Putamen (tissue), 1 donor: ENCODE measurements at places on chromosomes 6 and 20.
A peak's percentile ranks its signal among the peaks of the same experiment; 100 is the strongest.

DNA sequence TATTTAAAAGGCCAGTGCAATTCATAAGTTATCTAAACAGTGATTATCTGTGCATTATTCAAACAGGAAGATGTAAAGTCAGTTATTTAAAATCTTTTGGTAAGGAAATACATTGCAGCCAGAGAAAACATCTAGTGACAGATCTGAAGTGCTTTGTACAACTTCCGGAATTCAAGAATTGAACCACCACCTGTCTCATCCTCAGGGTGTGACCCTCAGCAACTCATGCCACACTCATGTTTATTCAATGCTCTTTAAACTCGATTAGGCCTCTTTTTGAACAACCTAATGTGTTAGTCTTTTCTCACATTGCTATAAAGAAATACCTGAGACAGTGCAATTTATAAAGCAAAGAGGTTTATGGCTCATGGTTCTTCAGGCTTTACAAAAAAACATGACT lies 62.6 kb upstream of the GGTLC1 start:
- no peak for DNase-seq

- no peak for DNase-seq
These were observed 20.2 kb upstream of the DLGAP4 start for GRCh38 chr20:36285746-36286447.

DNA sequence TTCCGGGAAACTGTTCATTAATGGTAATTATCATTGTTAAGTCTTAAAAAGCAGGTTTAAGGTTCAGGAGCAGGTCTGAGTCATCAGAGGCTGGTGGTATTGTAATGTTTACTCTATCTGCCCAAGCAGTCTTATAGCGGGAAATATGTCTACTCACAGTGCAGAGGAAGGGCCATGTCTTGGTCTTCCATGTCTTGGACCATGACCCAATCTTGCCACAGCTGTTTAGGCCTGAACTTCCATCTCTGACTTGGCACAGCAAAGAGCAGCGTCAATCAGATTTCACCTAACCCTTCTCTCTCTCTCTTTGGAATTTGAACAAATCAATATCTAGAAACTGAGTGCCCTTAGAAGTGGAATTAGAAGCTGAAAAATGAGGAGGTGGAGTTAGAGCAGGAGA lies 25.8 kb downstream of the SLC2A12 start:
- DNase-seq, result no peak

GRCh38 chr6:47042275-47042791 lies at the start of gene ADGRF1:
ADGRF1 (minus strand) TSS chr6:47042332; CDS start chr6:47029061, 13,271 bp downstream.
- no peak for DNase-seq

DNA sequence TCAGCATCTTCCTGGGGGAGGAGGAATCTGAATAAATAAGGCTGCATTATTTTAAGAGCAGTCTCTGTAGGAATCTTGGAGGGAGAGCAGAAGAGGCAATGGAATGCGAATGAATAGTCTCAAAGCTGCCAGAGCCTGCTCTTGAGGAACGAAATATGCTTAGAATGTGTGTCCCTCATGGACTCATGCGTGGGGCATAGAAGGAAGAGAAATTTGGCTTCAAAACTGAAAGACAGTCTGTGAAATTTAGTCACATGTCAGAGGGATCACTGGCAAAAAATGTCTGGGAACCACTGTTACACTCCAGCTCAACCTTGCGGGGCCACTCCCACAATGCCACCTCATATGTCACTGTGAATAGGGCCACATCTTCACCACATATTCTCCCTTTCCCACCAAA lies 95.5 kb downstream of the GJA10 start:
- DNase-seq, result no peak

DNA sequence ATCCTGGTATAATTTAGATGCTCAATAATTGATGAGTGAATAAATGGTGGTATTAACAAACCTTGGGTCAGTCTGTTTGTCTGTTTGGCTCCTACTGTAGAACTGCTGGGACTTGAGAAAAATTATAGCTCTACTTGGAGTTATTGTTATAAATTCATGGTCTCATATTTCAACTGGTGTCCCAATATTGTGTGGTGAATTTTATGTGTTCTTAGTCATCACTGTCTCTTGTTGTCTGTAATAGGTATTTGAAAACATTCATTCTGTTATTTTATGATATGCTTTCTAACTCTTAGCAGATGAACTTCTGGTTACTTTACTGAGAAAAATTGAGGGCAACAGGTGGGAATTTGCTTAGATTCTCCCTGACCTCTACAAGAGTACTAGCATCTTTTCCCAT lies 221.4 kb downstream of the CDKAL1 start:
- DNase-seq, result no peak

DNA sequence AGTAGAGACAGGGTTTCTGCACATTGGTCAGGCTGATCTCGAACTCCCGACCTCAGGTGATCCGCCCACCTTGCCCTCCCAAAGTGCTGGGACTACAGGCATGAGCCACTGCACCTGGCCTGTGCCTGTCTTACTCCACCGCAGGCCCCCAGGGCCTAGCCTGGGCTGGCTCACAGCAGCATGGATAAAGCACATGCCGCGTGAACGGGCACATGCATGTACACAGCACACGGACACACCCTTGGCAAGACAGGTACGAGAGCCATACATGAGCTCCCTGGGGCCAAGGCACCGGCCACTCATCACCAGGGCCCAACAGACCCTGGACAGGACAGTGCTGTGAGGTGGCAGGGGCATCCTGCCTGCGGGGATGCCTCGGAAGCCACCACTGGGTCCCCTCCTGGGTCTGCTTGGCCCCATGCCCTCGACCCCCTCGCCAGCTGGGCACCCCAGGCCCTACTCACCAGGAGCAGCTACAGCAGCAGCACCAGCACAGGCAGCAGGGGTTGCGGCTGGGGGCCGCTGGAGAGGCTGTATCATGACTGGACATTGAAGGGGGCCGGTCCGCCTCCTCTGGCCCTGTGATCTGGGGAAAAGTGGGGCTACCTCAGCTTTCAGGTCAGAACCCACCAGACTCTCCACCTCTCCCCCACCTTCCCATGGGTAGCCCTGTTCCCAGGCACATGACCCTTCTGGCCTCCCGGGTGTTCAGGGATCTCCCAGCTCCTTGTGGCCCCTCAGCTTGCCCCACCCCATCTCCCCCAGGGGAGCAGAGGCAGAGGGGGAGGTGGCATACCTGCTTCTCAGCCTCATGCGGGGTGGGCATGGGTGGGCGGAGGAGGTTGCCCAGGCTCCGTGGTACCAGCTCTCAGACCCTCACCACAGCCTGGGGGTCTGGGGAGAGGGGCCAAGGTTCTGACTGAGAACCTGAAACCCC lies 3.0 kb downstream of the RGS19 start:
- DNase-seq, result no peak

- no peak for DNase-seq
These were observed 20.5 kb downstream of the EPB41L1 start for GRCh38 chr20:36175016-36175415.

- DNase-seq, result no peak
These were observed 7.8 kb upstream of the CDH4 start for GRCh38 chr20:61244213-61244612.

GRCh38 chr20:36988494-36988966 lies 37.0 kb upstream of the SAMHD1 start:
- DNase-seq, result no peak

DNA sequence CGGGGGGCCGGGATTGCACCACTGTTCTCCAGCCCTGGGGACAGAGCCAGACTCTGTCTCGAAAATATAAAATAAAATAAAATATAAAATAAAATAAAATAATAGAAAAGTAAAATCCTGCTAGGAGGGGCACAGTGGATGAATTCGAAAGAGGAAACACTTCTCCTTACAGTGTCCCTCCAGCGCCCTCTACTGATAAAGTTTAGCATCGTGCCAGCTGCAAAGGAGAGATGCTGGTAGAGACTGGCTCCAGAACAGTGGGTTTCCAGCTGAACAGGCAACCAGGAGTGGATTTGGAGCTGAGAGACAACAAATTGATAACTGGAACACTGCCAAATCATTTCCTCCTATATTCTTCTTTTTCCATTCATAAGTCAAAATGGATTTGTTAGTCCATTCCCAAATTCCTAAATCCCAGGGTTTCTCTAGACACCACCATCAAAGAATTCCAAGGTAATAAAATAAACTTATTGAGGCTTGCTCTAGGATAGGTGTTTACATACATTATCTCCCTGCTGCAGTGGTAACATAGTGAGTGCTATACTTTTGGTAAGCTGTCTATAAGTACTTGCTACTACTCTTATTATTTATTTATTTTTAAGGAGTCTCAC lies 31.7 kb upstream of the TBPL1 start:
- peak; percentile 76 for DNase-seq

GRCh38 chr6:12576389-12576788 lies 140.2 kb upstream of the PHACTR1 start:
- DNase-seq, result no peak

- no peak for DNase-seq
These were observed 317.0 kb downstream of the CDC5L start for GRCh38 chr6:44704240-44705150.

DNA sequence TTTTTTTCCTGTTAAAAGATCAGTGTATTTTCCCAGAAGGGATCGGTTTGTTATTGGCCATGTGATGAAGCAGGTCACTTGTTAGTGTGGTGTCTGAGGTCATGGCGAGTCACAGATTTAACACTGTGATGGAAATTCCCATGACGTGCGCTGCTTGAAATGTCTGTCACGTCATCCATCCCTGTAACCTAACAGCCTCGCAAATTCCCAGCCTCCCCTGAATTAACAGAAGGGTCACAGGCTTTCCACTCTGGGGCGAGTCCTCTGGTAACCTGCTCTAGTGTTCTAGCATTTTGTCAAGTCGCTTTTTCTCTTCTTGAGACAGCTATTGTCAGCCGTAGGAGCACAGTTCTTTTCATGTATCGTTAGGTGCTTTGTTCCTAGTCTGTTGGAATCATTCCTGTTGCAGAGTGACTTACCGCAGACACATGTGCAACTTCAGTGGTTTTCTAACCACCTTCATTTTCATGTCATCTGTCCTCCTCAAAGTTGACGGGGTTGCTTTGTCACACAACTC lies 137.2 kb downstream of the MAP3K4 start:
- no peak for DNase-seq

GRCh38 chr6:35014341-35014740 lies 125.3 kb downstream of the ANKS1A start:
- DNase-seq, result peak; percentile 93

GRCh38 chr6:37799263-37799644 lies 20.3 kb upstream of the ZFAND3 start:
- no peak for DNase-seq
